T-helper 22 cell (primary cell): ENCODE measurements at places on chromosomes 5 and 9.

DNA sequence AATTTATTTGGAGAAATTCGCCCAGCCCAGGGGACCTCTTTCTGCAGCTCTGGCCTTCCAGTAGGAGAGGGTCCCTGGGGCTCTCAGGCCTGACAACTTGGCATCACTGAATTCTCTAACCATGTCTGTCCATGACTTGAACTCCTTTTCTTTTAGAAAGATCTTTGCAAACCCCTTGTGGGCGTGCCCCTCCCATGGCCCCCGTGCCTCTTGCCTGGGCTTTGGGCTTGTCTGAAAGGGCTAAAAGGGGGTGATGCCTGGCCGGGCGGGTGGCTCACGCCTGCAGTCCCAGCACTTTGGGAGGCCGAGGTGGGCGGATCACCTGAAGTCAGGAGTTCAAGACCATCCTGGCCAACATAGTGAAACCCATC is 3.2 kb upstream of the SQSTM1 start:
- no peak for DNase-seq

DNA sequence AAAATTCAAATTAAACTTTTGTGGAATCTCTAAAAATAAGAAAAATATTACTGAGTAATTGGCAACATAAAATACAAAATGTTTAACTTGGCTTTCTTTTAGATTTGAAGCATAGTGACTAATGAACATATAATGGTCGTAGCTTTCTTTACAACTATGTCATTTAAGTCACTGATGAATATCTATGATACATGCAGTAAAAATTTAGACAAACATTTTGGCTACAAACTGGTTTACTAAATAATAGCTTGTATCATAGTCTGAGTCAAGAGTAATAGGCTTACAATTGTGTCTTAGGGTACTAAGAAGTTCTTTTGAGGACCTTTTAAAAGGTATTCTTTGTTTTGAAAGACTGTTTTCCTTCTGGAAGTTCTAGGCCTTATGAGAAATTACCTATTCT is 2.0 kb upstream of the APC start:
- DNase-seq, result no peak

DNA sequence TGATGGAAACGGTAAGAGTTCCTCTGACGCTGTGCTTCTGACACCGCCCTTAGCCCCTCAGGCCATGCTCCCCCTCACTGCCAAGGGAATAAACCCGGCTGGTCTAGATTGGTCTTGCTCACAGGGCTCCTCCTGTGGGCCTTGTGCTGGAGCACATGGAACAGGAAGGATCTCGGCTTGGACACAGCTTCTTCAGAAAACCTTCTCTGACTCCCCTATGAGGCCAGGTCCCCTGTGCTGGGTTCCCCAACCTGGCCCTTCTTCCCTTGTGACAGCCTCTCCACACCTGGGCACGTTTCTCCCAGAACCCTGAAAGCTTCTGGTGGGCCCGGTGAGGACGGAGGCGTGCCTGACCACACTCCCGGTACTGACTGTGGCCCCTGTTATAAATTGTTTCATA is 8.2 kb downstream of the SPATA31E1 start:
- no peak for DNase-seq

DNA sequence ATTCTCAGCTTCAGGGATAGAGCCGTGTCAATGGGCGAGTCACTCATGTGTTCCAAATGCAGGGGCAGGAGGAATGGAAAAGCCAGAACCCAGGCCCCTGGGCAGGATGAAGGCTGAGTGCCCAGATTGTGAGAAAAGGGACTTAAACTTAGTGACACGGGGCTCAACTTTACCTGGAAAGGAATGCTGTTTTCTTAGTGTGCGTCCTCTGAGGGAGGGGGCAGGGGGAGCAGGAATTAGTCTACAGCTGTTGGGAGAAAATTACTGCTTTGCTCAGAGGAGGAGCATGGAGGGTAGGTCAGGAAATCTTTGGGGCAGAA is 14.6 kb downstream of the HK3 start:
- DNase-seq, result no peak

DNA sequence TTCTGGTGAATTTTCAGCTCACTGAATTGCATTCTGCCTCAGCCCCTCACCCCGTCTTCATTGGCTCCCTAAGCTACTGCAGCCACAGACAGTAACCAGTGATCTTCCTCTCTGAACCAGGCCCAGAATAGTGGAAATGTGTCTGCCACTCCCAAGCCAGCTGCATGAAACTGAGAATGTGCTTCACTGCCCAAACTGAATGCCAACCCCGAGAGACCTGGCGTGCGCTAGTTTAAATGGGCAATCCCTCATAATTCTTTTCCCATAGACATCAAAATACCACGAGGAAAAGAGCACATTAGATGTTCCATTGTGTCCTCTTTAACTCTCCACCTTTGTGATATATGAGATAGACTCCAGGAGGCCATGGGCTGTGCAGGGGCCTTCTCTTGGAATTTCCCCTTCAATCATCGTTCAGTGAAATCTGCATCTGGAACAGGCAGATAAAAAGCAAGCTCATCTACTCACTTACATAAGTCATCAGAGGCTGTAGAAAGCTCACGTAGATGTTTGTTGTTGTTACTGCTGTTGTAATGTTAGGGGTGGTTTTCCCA is 320.2 kb downstream of the NFIB start:
- DNase-seq, result no peak
